NCI-H524 (cell line): ENCODE measurements at places on chromosomes 7 and 10.

GRCh38 chr7:138902161-138902560, 79.0 kb downstream of the KIAA1549 start:
- DNase-seq, result no peak

DNA sequence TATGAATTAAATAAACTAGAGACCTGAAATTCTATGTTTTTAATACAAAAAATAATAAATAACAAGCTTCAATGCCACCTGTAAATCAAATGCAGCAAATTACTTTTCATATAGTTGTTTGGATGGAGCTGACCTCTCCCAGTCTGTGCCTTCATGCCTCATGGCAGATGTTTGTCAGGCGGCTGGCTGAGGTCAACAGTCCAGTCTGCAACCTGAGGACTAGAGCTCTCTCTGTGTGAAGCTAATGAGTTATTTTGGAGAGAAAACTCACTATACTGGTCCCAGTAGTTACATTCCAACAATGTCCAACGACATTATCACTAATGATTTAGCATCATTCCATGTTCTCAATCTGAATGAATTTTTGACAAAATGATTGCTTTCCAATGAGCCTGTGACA, 746.2 kb upstream of the POM121L12 start:
- no peak for DNase-seq

GRCh38 chr10:121854809-121855445, 72.9 kb downstream of the ATE1 start:
- DNase-seq, result no peak

DNA sequence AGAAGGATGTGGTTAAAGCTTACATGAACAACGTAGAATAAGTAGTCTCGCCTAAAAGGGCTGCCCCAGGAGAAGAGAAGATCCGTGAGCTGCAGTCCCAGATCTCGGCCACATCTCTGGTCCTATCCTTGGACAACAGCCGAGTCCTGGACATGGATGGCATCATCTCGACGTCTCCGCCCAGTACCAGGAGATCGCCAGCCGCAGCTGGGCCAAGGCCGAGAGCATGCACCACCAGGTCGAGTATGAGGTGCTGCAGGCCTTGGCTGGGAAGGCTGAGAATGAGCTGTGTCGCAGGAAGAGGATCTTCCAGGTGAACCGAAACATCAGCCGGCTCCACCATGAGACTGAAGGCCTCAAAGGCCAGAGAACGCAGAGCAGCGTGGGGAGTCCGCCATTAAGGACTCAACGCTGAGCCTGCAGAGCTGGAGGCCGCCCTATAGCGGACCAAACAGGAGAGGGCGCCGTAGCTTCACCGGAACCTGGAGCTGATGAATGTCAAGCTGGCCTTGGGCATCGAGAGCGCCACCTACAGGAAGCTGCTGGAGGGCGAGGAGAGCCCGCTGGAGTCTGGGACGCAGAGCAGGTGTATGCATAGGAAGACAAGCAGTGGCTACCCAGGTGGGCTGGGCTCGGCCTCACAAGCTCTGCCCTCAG, 22.2 kb downstream of the LIPK start:
- DNase-seq, result no peak

GRCh38 chr7:76512941-76513816, 2.8 kb downstream of the UPK3B start:
- peak; percentile 16 for DNase-seq

GRCh38 chr10:111290649-111291048, 213.8 kb downstream of the ADRA2A start:
- DNase-seq, result no peak

- DNase-seq, result no peak
These were observed 55.6 kb upstream of the SKAP2 start for GRCh38 chr7:26919906-26920493.

DNA sequence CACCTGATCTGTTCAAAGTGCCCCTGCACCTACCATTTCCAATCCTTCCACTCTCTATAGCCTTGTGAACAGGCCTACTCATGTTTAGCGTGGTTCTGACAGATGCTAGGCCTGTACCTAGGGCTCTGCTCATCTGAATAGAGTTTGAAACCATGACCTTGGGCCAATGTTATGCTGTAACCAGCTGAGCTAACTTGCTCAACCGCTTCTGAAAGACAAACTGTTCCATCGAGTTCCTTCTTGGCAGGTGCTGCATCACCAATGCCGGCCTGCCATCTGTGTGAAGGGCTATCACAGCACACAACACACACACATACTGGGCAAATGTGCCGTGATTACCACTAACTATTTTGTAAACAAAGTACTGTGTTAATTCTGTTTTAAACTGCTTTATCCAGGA, 419.0 kb upstream of the GALNT17 start:
- no peak for DNase-seq
